ENCODE measurements at places on chromosomes 11 and 22.

DNA sequence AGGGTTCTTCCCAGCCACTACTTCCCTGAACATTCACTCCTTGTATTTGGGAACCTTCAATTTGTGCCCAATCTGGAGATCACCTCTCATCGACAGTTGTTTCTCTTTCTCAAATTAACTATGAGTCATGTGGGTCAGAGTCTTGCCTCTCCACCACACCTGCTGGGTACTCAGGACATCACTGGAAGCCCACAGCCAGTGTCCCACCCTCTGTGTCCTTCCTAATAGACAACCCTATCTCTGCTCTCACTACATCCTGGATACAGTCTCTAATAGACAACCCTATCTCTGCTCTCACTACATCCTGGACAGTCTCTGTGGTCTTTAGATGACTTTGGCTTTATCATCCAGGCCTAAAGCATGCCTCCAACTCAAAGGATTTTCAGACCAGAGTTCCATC, 70.1 kb downstream of the ARL14EP start:
- no peak for DNase-seq

- DNase-seq = no peak
Observed at GRCh38 chr11:17703951-17704350, 15.4 kb upstream of the MYOD1 start.

DNA sequence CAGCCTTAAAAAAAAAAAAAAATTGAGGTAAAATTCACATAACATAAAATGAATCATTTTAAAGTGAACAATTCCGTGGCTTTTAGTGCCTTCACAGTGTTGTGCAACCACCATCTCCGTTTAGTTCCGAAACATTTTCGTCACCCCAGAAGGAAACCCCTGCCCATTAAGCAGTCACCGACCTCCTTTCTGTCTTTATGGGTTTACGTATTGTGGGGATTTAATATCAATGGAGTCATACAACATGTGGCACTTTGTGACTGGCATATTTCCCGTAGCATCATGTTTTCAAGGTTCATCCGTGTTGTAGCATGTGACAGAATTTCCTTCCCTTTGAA, 65.5 kb downstream of the BCR start:
- DNase-seq = peak; percentile 30

- no peak for DNase-seq
Observed at GRCh38 chr11:124168796-124169195, 14.3 kb upstream of the OR10D3 start.

DNA sequence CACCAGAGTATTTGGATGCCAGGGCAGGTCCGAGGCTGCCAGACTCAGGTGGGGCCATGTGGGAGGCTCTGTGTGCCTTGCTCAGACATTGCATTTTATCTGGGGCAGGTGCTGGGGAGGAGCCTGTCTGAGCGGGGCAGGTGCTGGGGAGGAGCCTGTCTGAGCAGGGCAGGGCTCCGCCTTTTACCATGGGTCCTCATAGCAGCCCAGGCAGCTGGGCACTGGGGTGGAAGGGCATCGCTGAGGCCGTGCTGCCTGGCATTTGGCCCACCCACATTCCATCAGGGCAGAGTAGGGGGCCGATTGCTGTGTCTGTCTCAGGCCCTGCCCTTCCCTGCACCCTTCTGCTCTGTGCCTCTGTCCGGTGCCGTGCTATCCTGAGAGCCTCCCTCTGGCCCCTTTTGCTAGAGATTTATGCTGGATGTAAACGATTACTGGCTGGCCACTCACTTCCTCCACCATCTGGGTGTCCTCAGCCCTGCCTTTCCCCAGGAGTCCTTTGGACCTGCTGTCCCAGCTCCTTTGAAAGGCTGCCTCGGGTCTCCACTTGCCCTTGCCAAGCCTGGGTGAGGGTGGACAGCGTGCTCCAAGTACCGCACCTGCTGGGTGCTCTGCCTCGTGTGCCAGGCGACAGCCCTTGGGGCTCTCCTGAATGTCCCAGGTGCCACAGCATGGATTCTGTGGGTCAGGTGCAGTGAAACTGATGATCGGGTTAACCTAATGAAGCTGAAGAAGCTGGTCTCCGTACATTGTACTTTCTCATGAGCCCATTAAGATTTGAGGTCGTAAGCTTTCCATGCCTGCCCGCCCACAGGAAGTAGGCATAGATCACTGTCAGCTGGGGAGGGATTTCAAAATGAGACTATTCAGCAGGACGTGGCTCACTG, 281.6 kb downstream of the TBC1D22A start:
- no peak for DNase-seq

- no peak for DNase-seq
Observed at GRCh38 chr11:85027346-85027745, 599.8 kb downstream of the DLG2 start.

All from activated naive CD4-positive, alpha-beta T cell treated with anti-CD3 and anti-CD28 coated beads for 36 hours (primary cell).